ENCODE measurements at places on chromosomes 1 and 21.

GRCh38 chr1:161730050-161730564 lies 8.8 kb downstream of the FCRLB start:
- no peaks in the 10 kb centered on the region for H3K36me3 ChIP-seq
- peaks cover 16% of the 10 kb centered on the region for H3K4me1 ChIP-seq
- no peak for DNase-seq
- H3K27ac ChIP-seq = no peak overlapping the region
- H3K4me3 ChIP-seq = no peak overlapping the region

GRCh38 chr21:42319376-42319775 lies 4.2 kb upstream of the TFF3 start:
- H3K4me3 ChIP-seq = no peak overlapping the region
- H3K27me3 ChIP-seq = no peaks in the 10 kb centered on the region
- H3K27ac ChIP-seq = no peak overlapping the region
- peaks cover 9% of the 10 kb centered on the region for H3K4me1 ChIP-seq

DNA sequence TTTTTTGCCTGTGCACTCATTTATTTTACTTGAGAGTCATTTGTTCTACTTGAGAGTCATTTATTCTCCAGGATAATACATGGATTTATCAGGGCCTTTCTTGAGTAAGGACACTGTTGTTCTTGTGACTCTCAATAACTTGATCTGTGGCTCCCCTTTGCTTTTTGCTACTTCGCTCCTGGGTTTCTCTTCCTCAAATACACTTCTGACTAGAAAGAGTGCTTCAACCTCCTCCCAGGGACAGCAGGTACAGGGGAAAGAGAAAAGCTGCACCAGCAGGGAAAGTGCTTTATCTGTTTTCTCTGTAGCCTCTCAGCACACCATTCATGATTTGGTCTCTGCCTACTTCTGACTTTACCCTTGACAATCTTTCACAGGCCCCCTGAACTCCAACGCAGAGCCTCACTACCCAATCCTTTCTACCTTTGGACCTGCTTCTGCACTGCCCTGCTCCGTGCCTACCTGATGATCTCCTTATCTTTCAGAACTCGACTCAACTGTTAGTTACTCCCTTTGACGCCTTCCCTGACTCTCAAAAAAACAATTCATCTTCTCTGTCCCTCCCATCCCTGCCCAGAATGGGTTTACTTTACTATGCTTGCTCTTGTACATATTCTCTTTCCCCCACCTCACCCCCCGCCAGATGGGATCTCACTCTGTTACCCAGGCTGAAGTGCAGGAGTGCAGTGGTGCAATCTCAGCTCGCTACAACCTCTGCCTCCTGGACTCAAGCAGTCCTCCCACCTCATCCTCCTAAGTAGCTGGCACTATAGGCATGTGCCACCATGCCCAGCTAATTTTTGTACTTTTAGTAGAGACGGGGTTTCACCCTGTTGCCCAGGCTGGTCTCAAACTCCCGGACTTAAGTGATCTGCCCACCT lies 15.6 kb upstream of the PIGM start:
- H3K4me1 ChIP-seq = peaks cover 11% of the 10 kb centered on the region
- H3K36me3 ChIP-seq = no peaks in the 10 kb centered on the region
- H3K4me3 ChIP-seq = no peak overlapping the region
- H3K27ac ChIP-seq = peak overlapping the region; percentile 11
- DNase-seq = no peak

DNA sequence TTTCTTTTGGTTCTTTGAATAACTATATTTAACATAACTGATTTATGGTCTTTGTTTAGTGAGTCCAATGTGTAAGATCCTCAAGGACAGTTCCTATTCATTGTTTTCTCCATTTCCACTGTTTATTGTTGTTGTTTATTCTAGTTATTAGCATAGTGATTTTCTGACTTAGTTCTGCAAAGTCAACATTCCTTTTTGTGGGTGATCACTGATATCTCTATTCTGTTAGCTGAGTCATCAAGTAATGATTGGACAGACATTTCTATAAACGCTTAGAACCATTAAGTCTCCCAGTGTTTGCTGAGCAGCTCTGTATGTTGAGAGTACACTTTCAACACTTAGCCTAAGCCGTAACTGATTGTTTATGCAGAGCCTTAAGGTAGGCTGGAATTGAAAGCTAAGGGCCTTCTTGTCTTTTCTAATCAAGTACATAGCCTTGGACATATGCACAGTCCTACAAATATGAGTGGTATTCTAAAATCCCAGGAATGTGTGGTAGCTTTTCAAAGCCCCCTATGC lies 87.1 kb downstream of the SLC5A9 start:
- H3K4me1 ChIP-seq = no peaks in the 10 kb centered on the region
- H3K36me3 ChIP-seq = no peaks in the 10 kb centered on the region
- no peaks in the 10 kb centered on the region for H3K27me3 ChIP-seq
- no peak overlapping the region for H3K27ac ChIP-seq
- no peak overlapping the region for H3K4me3 ChIP-seq

DNA sequence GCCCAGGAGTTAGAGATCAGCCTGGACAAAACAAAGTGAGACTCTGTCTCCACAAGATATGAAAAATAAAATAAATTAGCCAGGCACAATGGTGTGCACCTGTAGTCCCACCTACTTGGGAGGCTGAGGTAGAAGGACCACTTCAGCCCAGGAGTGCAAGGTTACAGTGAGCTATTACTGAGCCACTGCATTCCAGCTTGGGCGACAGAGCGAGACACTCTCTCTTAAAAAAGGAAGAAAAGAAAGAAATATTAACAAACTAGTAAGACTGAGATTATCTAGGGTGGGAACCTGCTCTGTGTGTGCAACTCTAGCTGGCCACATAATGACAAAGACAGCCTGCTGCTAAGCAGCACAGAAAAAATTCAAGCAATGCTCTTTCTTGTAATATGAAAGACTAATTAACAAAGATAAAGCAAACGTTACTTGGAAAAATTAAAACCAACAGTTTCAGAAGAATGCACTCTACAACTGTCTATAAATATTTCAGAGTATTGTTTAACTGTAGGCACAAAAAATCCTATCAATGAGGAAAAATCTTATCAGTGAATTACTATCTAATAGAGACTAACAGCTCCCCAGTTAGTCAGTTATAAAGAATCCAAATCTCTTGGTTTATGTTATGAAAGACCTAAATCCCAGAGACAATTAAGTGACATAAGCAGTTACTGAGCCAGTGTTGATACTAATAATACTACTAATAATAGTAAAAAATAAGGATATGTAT lies 74.5 kb downstream of the ENAH start:
- H3K4me3 ChIP-seq = no peak overlapping the region
- no peaks in the 10 kb centered on the region for H3K36me3 ChIP-seq
- H3K27me3 ChIP-seq = no peaks in the 10 kb centered on the region
- H3K27ac ChIP-seq = no peak overlapping the region
- peaks cover 4% of the 10 kb centered on the region for H3K4me1 ChIP-seq

GRCh38 chr21:34344584-34344983 lies 19.2 kb upstream of the KCNE2 start:
- DNase-seq = no peak
- no peak overlapping the region for H3K4me3 ChIP-seq
- no peaks in the 10 kb centered on the region for H3K4me1 ChIP-seq
- H3K27me3 ChIP-seq = no peaks in the 10 kb centered on the region

GRCh38 chr21:42097274-42097673 lies 26.2 kb downstream of the UMODL1 start:
- H3K27ac ChIP-seq = no peak overlapping the region
- no peaks in the 10 kb centered on the region for H3K36me3 ChIP-seq
- no peaks in the 10 kb centered on the region for H3K27me3 ChIP-seq
- peaks cover 2% of the 10 kb centered on the region for H3K4me1 ChIP-seq

DNA sequence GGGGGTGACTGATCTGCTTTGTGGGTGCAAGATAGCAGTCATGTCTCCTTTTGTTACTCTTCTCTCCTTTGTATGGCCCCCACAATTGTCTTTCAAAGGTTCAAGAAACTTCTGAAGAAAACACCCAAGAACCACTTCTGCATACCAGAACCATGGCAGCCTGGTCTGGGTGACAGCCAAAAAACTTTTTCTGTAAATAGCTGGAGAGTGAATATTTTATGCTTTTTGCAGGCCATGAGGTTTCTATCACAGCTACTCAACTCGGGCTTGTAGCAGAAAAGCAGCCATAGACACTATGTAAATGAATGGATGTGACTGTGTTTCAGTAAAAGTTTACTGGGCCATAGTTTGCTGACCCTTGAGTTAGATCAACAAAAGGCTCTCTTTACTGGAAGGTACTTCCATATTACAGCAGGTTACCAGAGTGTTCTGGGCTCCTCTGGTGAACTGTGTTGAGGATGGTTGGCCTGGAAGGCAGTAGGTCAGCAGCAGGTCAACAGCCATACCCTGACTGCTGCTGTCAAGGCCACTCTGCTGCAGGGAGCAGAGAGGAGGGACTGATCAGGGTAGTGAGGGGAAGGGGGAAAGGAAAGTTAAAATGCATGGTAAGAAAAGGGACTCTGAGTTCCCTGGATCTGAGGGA lies 116.4 kb downstream of the GDAP2 start:
- H3K4me3 ChIP-seq = no peak overlapping the region
- no peak for DNase-seq
- no peaks in the 10 kb centered on the region for H3K27me3 ChIP-seq
- no peak overlapping the region for H3K27ac ChIP-seq
- no peaks in the 10 kb centered on the region for H3K36me3 ChIP-seq

DNA sequence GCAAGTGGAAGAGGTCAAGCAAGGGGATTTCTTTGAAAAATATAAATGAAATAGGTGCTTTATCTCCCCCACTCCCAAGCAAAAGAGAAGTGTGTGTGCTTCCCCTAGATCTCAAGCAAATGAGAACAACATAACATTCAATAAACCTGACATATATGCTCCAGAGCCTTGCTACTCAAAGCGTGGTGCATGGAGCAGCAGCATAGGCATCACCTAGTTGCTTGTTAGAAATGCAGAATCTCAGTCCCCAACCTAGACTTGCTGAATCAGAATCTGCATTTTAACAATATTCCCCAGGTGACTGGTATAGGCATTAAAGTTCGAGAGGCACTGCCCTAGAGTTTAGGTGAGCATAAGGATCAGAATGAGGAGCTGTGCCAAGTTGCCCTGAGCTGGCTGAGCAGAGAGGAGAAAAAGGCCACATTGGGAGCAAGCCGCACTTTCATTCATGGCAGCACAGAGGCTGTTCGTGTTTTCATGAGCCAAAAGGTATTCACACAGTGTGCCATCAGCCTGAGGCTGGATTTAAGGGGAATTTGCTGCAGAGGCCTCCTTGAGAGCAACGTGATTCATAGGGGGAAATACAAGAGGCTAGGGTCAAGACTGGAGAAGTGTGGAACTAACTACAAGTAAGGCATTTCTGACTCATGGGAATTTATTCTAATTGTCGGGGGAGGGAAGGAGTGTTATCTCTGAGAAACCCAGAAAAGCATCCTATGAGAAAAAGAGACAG lies 14.3 kb upstream of the LPAR3 start:
- H3K36me3 ChIP-seq = no peaks in the 10 kb centered on the region
- no peak overlapping the region for H3K4me3 ChIP-seq
- peaks cover under 1% of the 10 kb centered on the region for H3K4me1 ChIP-seq
- no peak for DNase-seq
- H3K27ac ChIP-seq = no peak overlapping the region
- no peaks in the 10 kb centered on the region for H3K27me3 ChIP-seq

DNA sequence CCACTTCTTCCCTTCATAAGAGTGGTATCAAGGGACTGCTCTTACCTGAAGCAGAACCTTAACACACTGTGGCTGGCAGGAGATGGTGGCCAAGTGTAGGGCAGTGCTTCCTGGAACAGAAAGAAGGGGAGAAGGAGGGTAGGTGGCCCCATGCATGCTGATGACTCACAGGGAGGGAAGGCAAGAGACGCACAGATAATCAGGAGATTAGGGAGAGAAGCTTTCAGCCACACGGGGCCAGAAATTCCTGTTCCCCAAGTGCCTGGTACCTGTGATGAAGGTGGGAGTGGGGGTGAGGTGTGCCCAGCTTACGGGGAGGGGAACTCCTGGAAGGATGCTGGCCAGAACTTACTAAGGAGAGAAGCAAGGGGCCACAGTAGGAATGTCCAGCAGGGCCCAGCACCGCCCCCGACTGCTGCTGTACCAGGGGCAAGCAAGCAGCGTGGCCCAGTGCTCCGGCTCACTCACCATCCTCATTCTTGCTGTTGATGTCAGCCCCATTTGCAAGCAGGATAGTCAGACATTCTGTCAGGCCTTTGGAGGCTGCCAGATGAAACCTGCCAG lies 7.7 kb downstream of the ANKRD35 start:
- H3K27me3 ChIP-seq = no peaks in the 10 kb centered on the region
- H3K4me3 ChIP-seq = no peak overlapping the region
- H3K27ac ChIP-seq = no peak overlapping the region
- DNase-seq = no peak
- H3K36me3 ChIP-seq = no peaks in the 10 kb centered on the region
- no peaks in the 10 kb centered on the region for H3K4me1 ChIP-seq

DNA sequence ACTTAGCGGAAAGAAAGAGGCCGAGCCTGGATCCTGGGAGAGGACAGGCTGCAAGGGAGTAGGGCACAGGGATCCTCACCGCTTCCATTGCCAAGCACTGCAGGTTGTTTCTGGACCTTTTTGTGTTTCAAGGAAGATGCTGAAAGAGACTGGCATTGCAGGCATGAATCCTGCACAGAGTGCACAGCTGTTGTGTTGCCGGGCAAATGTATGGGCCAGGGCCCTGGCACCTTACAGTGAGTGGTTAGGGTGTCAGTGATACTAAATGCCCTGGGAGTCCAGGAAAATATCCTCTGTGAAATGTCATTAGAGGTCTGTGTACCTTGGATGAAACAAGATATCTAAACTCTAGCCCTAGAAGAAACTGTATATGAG lies 145.5 kb upstream of the FGGY start:
- H3K27me3 ChIP-seq = no peaks in the 10 kb centered on the region
- H3K4me3 ChIP-seq = no peak overlapping the region
- peaks cover 22% of the 10 kb centered on the region for H3K4me1 ChIP-seq
- DNase-seq = no peak

DNA sequence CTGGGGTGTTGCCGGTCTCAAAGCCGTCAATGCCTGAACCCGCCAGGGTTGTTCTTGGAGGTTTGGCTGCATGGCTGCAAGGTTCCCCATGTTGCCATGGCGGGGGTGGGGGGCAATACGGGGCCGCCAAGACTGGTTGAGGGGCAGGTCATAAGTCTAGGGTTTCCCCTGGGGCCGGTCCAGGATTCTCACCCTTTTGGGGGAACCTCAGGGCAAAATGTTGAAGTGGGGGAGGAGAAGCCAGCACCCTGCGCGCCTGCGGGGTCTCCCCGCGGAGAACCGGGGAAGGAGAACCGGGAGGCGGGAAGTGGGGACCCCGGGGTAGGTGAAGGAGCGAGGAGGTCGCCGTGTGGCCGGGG lies 401 bp upstream of the ARHGEF10L start:
- peak; percentile 22 for DNase-seq
- no peak overlapping the region for H3K4me3 ChIP-seq
- H3K27ac ChIP-seq = peak overlapping the region; percentile 61
- no peaks in the 10 kb centered on the region for H3K27me3 ChIP-seq

DNA sequence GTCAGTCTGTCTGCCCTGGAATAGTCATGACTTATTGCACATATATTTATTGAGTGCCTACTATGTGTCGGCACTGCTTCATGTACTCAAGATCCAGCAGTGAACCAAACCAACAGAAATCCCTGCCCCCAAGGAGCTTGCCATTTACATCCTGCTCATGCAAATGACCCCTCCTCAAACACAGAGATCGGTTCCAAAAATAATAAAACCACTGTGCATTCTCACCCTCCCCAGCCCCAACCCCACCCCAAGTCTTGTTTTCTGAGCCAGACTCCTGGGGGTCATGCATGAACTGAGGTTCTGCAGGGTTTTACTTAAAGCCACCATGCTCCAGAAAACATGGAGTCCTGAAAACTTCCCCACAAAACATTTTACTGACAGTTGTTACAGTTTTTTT lies 61.9 kb downstream of the KIAA0040 start:
- H3K36me3 ChIP-seq = no peaks in the 10 kb centered on the region
- H3K4me3 ChIP-seq = no peak overlapping the region
- H3K4me1 ChIP-seq = no peaks in the 10 kb centered on the region
- no peak for DNase-seq
- no peak overlapping the region for H3K27ac ChIP-seq
- H3K27me3 ChIP-seq = no peaks in the 10 kb centered on the region
